ENCODE measurements at places on chromosomes 13 and 19.
A peak's percentile ranks its signal among the peaks of the same experiment; 100 is the strongest.

GRCh38 chr13:111210091-111210490 lies 95.0 kb downstream of the ARHGEF7 start:
- H3K27me3 ChIP-seq: no peaks in the 10 kb centered on the region
- peaks cover 19% of the 10 kb centered on the region for H3K36me3 ChIP-seq
- no peak overlapping the region for H3K4me3 ChIP-seq
- DNase-seq: no peak

GRCh38 chr13:78306519-78307206 lies 296.7 kb downstream of the POU4F1 start:
- DNase-seq: no peak
- no peak overlapping the region for H3K27ac ChIP-seq
- peaks cover 6% of the 10 kb centered on the region for H3K27me3 ChIP-seq
- H3K36me3 ChIP-seq: no peaks in the 10 kb centered on the region
- no peaks in the 10 kb centered on the region for H3K4me1 ChIP-seq

GRCh38 chr13:66803013-66803807 lies 426.9 kb downstream of the PCDH9 start:
- no peaks in the 10 kb centered on the region for H3K4me1 ChIP-seq
- no peak overlapping the region for H3K27ac ChIP-seq
- no peaks in the 10 kb centered on the region for H3K36me3 ChIP-seq

DNA sequence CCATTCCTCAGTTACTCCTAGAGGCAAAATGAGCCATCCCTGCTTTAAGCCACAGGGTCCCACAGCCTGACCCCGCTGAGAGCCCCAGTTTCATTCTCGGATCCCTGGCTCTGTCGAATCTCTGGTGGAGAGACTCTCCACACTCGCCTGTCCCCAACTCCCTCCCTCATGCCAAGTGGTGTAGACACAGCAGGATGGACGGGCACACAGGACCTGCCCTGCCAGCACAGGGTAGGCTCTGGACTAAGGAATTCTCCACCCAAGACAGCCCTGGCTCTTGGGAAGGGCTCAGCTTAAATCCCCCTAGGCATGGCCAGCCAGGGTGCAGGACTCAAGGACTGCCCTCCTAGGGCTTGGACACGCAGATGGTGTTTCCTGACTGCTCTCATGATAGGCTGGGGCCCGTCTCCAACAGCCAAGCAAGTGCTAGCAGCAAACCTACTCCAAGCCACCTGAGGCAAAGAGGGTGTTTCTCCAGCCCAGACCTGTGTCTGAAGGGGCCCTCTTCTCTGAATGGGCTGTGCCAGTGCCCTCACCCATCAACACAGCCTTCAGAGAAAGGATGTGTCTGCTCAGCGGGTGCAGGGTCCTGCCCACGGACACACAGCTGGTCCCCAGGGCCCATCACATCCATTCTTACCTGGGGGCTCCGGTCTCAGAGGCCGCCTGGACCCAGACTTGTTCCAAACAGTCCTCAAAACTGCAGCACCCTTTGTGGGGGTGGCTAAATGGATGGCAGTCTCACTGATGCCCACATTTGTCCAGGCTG lies 65.3 kb downstream of the PEPD start:
- no peaks in the 10 kb centered on the region for H3K36me3 ChIP-seq
- DNase-seq: no peak
- H3K27me3 ChIP-seq: no peaks in the 10 kb centered on the region
- H3K4me1 ChIP-seq: no peaks in the 10 kb centered on the region
- H3K27ac ChIP-seq: no peak overlapping the region
- no peak overlapping the region for H3K4me3 ChIP-seq

GRCh38 chr19:2212861-2213711 lies 23.0 kb downstream of the PLEKHJ1 start:
- H3K4me1 ChIP-seq: peaks cover 17% of the 10 kb centered on the region
- H3K27me3 ChIP-seq: no peaks in the 10 kb centered on the region
- H3K27ac ChIP-seq: no peak overlapping the region
- no peak for DNase-seq
- peaks cover 35% of the 10 kb centered on the region for H3K36me3 ChIP-seq

DNA sequence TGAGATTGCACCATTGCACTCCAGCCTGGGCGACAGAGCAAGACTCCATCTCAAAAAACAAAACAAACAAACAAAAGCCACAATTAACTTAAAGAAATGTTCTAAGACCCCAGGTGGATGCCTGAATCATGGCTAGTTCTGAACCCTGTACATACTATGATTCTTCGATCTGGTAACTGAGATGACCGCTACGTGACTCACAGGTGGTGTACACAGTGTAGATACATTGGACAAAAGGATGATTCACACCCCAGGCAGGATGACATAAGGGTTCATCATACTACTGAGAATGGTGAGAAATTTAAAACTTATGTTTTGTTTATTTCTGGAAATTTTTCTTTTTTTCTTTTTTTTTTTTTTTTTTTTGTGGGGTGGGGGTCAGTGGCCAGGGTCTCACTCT lies 6.5 kb downstream of the ZNF426 start:
- H3K4me3 ChIP-seq: no peak overlapping the region
- H3K27ac ChIP-seq: no peak overlapping the region
- H3K36me3 ChIP-seq: peaks cover 95% of the 10 kb centered on the region
- DNase-seq: peak; percentile 25
- no peaks in the 10 kb centered on the region for H3K27me3 ChIP-seq

DNA sequence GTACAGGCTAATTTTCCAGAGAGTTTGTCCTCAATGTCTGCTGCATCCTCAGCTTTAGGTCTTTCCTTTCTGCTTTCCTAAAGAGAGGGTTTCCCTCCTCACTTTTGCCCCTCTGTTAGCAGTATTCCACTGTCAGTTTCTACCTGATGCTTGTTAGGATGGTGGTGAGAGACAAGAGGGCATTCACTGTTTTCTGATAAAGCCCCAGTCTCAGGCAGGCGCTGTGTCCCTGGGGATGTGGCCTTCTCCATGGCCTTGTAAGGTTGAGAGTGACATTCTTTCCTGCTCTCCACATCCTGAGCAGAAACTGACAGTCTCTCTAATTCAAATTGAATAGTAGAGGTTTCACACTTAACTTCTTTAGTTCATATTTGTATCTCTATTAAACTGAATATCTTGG lies 14.9 kb downstream of the C13orf42 start:
- no peaks in the 10 kb centered on the region for H3K4me1 ChIP-seq
- no peak for DNase-seq
- H3K4me3 ChIP-seq: no peak overlapping the region
- H3K27ac ChIP-seq: no peak overlapping the region
- H3K36me3 ChIP-seq: no peaks in the 10 kb centered on the region

DNA sequence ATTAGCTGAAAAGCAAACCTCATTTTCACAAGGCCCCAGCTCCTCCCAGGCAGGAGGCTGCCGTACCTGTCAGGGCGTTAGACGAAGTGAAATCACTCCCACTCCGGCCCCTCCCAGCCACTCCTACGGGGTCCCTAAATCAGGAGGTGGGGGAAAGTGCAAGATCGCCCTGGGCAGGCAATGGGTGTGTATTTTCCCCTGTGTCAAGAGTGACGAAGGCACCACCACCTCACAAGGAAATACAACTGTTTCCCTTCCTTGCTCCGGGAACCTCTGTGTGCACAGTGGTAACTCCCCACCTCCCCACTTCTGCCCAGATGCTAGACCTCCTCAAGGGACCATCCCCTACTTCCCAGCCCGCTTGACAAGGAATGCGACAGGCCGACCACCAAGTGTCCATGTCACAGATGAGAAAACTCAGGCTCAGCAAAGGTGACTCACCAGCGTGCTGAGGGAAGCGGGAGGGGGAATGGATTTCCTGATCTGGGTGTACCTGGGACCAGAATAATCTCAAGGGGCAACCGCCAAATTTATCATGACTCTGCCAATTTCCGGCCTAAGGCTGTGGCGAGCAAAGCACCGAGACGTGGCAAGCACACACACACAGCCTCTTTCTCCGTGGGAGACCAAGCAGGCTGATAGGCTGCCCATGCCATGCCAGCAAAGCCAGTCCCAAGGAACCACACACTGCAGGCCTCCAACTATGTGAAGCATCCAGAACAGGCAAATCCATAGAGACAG lies 7.3 kb downstream of the PPP6R1 start:
- no peaks in the 10 kb centered on the region for H3K27me3 ChIP-seq
- peaks cover 51% of the 10 kb centered on the region for H3K36me3 ChIP-seq
- DNase-seq: peak; percentile 70
- peak overlapping the region; percentile 95 for H3K4me3 ChIP-seq

- H3K27ac ChIP-seq: no peak overlapping the region
- peaks cover 4% of the 10 kb centered on the region for H3K27me3 ChIP-seq
- no peak overlapping the region for H3K4me3 ChIP-seq
Observed at GRCh38 chr19:45774765-45775164, 5.7 kb upstream of the SIX5 start.

GRCh38 chr13:33076001-33076992 lies 60.1 kb downstream of the KL start:
- no peak overlapping the region for H3K4me3 ChIP-seq
- H3K27me3 ChIP-seq: peaks cover 15% of the 10 kb centered on the region
- H3K36me3 ChIP-seq: no peaks in the 10 kb centered on the region
- no peak overlapping the region for H3K27ac ChIP-seq
- H3K4me1 ChIP-seq: no peaks in the 10 kb centered on the region
- DNase-seq: no peak

- no peak overlapping the region for H3K27ac ChIP-seq
- DNase-seq: no peak
- no peaks in the 10 kb centered on the region for H3K36me3 ChIP-seq
- peaks cover 3% of the 10 kb centered on the region for H3K4me1 ChIP-seq
- no peak overlapping the region for H3K4me3 ChIP-seq
Observed at GRCh38 chr13:96086736-96087135, 3.2 kb upstream of the HS6ST3 start.

GRCh38 chr13:101700598-101700997 lies 248.1 kb downstream of the ITGBL1 start:
- H3K4me1 ChIP-seq: no peaks in the 10 kb centered on the region
- H3K4me3 ChIP-seq: no peak overlapping the region
- no peak overlapping the region for H3K27ac ChIP-seq
- peaks cover 6% of the 10 kb centered on the region for H3K27me3 ChIP-seq

DNA sequence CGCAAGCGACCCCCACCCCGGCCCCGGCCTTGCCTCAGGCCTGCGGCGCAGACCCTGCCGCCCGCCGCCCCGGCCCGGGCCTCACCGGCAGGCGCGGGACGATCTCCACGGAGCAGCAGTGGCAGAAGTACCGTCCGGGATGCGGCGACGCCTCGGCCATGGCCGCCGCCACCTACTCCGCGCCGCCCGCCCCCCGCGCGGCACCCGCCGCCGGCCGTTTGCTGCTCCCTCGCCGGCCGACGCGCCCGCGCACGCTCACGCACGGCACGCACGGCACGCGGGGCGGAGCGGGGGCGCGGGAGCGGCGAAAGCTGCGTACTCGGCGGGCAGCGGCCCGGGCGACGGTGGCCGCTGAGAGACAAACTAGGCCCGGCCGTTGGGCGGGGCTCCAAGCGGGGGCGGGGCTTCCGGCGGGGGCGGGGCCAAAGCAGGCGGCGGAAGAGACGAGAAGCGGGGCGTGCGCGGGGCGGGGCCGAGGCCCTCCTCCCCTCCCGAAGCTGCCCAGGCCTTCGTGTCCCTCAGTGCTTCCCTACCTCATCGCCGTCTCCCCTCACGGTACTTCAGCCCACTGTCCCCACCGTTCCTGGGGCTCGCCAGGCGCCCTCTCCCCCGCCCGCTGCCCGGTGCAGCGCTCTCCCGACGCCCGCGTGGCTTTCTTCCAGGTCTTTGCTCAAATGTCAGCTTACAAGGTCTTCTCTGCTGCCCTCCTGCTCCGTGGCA lies at the start of gene RNF126:
RNF126 (minus strand) TSS at position 253 of the 720 bp plus-strand sequence; CDS start at position 160, 93 bp downstream.
- DNase-seq: peak; percentile 98
- peaks cover 37% of the 10 kb centered on the region for H3K4me1 ChIP-seq
- peaks cover 15% of the 10 kb centered on the region for H3K36me3 ChIP-seq

- no peaks in the 10 kb centered on the region for H3K4me1 ChIP-seq
- no peak overlapping the region for H3K27ac ChIP-seq
- H3K4me3 ChIP-seq: no peak overlapping the region
- no peak for DNase-seq
- H3K36me3 ChIP-seq: no peaks in the 10 kb centered on the region
- H3K27me3 ChIP-seq: no peaks in the 10 kb centered on the region
Observed at GRCh38 chr19:7840629-7841028, 10.6 kb downstream of the EVI5L start.

- DNase-seq: no peak
- H3K27ac ChIP-seq: no peak overlapping the region
- no peaks in the 10 kb centered on the region for H3K4me1 ChIP-seq
- H3K4me3 ChIP-seq: no peak overlapping the region
- H3K27me3 ChIP-seq: peaks cover 8% of the 10 kb centered on the region
- H3K36me3 ChIP-seq: no peaks in the 10 kb centered on the region
Observed at GRCh38 chr13:33487575-33488243, 202.2 kb upstream of the STARD13 start.

DNA sequence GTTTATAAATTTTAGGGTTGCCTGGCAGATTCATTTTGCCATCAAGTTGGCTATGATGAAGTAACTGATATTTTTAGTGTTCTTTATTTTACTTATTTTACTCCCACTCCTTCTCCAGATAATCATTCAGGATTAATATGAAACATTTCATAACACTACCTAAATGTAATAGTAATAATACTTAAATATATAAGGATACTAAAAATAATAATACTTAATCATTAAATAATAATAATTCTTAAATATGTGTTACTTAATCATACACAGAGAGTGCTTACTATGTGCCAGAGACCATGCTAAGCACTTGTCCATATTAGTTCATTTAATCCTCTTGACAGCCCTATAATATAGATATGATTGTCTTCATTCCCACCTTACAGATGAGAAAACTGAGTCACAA lies 23.0 kb upstream of the OXGR1 start:
- H3K4me3 ChIP-seq: no peak overlapping the region
- no peaks in the 10 kb centered on the region for H3K36me3 ChIP-seq
- no peak for DNase-seq
- H3K4me1 ChIP-seq: peaks cover 7% of the 10 kb centered on the region

GRCh38 chr13:56066321-56066720 lies 1074.4 kb upstream of the PRR20A start:
- DNase-seq: no peak
- H3K27me3 ChIP-seq: no peaks in the 10 kb centered on the region
- H3K4me3 ChIP-seq: no peak overlapping the region
- no peak overlapping the region for H3K27ac ChIP-seq

- no peaks in the 10 kb centered on the region for H3K36me3 ChIP-seq
- peaks cover 9% of the 10 kb centered on the region for H3K4me1 ChIP-seq
- H3K4me3 ChIP-seq: no peak overlapping the region
- no peak for DNase-seq
Observed at GRCh38 chr13:74550039-74550438, 415.8 kb upstream of the KLF12 start.

DNA sequence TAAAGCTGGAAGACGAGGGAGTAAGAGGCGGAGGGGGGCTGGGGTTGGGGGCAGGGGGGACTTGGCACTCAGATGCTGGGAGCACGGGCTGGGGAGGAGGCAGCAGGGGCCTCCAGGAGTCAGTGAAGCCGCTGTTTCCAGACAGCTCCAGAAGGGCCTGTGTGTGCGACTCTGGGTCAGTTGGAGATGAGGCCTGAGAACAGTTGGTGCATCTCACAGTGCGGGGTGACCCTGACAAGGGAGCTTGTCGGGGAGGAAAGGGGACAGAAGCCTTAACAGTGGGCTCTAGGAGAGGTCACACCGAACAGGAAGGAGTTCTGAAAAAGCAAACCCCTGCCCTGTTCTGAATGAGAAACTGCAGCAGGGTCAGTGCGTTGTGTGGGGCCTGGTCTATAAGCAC lies 11.2 kb downstream of the NAXD start:
- peaks cover 25% of the 10 kb centered on the region for H3K36me3 ChIP-seq
- no peak overlapping the region for H3K4me3 ChIP-seq
- H3K27me3 ChIP-seq: no peaks in the 10 kb centered on the region
- H3K4me1 ChIP-seq: peaks cover 29% of the 10 kb centered on the region
- no peak overlapping the region for H3K27ac ChIP-seq

- H3K36me3 ChIP-seq: peaks cover 11% of the 10 kb centered on the region
- DNase-seq: peak; percentile 82
- peak overlapping the region; percentile 76 for H3K27ac ChIP-seq
- H3K4me1 ChIP-seq: peaks cover 56% of the 10 kb centered on the region
- H3K27me3 ChIP-seq: no peaks in the 10 kb centered on the region
Observed at GRCh38 chr19:49570138-49570856, 10.1 kb downstream of the NOSIP start.

Measured in activated CD4-positive, alpha-beta T cell treated with anti-CD3 and anti-CD28 coated beads for 36 hours (primary cell).